ENCODE measurements at places on chromosomes 3 and 15.

- no peak for DNase-seq
Measured at GRCh38 chr15:56459096-56459495, 5.8 kb downstream of the MNS1 start.

GRCh38 chr3:4712109-4712508 lies 219.0 kb downstream of the ITPR1 start:
- no peak for DNase-seq

- DNase-seq = no peak
Measured at GRCh38 chr3:40211579-40211978, 97.9 kb upstream of the EIF1B start.

DNA sequence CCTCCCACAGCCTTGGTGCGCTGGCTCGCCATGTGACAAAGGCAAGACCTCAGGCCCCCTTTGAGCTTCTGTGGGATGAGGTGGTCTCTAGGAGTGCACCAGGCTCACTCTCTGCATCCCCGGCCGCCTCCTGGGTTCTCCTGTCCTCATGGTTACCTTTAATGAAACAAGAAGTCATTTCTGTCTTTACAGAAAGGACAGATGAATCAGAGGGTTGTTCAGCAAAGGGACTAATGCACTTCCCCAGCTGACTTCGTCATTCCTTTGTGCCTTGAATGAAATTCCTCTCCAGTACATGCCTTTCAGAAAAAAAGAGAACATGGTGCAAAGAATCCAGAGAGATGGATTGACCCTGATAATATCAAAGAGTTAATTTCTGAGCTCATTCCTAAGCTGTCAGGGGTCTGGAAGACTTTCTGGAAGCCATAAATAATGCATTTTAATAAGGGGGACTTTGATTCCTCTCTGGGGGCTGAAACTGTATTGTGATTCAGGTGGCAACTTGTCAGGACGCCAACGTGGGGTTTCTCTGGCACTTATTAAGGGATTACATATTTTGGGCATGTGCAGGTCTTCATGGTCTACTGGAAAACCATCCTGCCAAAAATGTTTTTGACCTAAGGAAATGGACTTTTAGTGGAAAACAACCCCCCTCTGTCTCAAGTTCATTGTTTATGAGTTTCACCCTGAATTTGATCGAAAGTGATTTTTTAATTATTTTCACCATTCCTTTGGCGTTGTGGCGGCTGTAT lies 122.7 kb downstream of the FBLN2 start:
- no peak for DNase-seq

DNA sequence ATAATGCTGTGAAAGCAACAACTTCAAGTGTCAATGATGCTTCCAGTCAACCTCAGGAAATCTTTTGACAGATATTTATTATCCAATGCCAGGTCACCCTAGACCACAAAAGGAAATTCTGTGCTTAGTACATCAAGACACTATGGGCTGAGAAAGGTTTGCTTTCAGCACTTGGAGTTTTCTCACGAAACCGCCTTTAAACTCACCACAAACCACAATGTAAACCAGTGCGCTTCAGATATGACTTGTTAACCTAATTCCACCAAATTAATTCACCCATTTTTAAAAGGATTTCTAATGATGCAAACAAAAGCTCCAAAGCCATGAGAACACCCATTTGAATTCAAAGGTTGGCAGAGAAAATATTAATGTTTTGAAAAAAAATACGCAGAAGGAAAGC lies 292.9 kb upstream of the NR2F2 start:
- DNase-seq = no peak

GRCh38 chr3:72099326-72100079 lies 314.6 kb upstream of the PROK2 start:
- no peak for DNase-seq

GRCh38 chr3:62370858-62371719 lies 2.3 kb downstream of the FEZF2 start:
- no peak for DNase-seq

DNA sequence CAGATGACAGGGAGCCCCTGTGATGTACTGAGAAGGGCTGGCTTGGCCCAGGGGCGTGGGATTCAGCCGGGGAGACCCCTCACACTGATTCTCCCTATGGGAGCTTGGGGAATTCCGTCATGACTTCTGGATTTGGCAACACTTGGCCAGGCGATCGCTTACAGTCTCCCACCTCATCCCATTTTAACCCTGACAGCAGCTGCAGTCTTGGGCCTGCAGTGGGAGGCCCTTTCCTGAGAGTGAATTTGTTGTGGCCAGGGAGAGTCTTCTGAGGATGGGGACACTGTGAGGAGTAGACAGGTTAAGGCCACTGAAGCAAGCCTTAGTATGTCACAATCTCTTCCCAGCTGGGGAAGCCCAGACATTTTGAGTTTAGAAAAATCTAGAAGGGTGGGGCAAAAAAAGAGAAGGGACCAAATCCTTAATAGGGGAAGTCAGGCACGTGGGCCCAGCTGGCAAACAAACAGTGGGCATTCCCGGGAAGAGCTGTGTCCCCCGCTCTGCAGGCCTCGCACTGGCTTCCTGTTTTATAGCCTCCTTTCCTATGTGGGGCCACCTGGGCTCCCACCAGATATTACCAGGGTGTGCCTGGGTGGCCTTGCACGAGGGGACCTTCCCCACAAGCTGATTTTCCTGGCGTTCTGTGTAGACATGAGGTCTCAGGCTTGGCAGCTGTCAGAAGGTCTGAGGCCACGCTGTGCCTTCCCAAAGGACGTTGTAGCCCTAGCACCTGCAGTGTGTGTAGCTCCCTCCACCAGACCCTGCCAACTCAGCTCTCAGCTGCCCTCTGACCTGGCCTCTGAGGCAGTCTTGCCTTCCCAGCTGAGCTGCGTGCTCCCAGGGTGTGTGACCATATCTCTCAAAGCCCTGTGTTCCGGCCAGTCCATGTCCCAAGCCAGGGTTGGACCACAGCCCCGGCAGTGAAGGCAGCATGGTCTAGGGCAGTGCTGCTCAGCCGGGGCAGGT lies 64.5 kb downstream of the FEM1B start:
- DNase-seq = no peak

- no peak for DNase-seq
Measured at GRCh38 chr3:53892286-53892637, 603 bp upstream of the SELENOK start.

GRCh38 chr3:187630404-187630803 lies 39.8 kb downstream of the SST start:
- DNase-seq = no peak

GRCh38 chr15:70066447-70066846 lies 31.3 kb downstream of the TLE3 start:
- no peak for DNase-seq

- no peak for DNase-seq
Measured at GRCh38 chr3:5510300-5510699, 322.8 kb downstream of the EDEM1 start.

DNA sequence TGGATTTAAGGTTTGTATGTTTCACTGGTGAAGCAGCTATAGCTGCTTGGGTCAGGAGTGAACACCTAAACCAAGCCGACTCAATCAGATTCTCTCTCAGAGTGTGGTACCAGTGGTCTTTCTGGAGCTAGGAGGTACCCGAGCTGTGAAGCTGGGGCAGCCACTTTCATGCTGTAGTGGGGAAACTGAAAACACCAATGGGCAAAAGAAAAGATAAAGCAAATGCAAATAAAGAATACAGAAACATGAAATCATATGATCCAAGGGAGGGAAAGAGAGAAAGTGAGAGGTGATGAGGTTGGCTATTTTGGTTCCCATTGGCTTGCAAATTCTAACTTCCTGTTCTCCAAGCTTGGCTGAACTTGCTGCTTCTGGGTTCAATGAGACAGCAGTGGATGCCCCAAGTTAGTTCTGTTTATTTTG lies 212.3 kb upstream of the CFAP20DC start:
- DNase-seq = no peak

GRCh38 chr15:92643849-92644815 lies 11.4 kb downstream of the FAM174B start:
- DNase-seq = no peak

DNA sequence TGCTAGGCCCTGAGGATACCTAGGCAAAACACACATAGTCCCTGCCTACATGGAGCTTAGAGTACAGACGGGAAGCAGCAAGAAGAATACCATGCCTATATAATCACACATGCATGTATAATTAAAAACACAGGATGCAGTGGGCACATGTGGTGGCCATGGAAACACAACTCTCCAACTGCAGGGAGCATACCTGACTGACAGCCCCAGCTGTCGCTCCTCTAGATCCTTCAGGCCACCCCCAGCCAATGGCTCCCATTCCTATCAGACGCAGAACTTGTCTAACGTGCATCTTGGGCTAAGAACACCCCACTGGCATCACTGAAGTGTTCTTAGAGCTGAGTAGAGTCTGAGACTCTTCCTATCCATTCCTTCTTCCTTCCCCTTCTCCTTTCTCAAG lies 125.5 kb upstream of the FRMD4B start:
- no peak for DNase-seq

DNA sequence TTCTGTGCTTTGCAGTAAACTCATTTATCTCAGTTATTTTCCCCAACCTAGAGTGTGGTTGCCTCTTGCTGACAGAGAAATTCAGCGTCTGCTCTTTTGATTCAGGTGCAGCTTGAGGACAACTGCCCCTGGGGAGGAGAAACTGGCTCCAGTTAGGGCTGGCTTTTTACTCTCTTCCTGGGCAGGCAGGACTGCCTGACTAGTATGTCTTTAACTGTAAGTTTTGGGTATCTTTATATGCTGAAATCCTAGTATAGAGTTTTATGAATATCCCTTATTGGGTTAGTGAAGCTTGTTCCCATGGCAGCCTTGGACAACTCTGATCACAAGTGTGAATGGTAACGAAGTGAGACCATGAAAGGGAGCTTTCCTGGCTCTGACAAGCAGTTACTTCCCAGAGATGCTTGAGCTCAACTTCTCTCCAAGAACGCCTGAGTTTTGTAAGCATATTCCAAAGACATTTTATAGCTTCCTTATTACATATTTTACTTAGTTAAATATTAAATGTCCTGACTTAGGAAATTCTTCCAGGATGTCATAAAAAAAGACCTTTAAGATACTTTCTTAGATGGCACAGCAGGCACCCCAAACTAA lies 27.1 kb downstream of the CCNB2 start:
- no peak for DNase-seq

GRCh38 chr3:45861043-45861719 lies 19.3 kb upstream of the LZTFL1 start:
- DNase-seq = no peak

DNA sequence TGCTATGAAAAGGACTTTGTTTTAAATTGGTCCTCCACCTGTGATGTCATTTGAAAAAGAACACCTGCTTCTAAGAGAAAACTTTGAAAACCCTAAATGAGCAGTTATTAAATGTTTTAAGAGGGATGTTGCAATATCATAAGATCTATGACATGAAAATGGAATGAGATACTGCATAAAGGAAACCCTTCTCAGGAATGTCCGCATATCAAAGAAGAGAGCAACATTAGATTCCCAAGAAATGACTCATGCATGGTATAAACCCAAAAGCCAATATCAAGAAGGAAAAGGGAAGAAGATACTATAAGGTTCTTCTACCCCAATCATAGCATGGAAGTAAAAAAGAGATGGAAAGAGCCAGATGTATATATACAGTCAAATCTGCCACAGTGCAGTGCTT lies 627.5 kb upstream of the LMCD1 start:
- DNase-seq = no peak

DNA sequence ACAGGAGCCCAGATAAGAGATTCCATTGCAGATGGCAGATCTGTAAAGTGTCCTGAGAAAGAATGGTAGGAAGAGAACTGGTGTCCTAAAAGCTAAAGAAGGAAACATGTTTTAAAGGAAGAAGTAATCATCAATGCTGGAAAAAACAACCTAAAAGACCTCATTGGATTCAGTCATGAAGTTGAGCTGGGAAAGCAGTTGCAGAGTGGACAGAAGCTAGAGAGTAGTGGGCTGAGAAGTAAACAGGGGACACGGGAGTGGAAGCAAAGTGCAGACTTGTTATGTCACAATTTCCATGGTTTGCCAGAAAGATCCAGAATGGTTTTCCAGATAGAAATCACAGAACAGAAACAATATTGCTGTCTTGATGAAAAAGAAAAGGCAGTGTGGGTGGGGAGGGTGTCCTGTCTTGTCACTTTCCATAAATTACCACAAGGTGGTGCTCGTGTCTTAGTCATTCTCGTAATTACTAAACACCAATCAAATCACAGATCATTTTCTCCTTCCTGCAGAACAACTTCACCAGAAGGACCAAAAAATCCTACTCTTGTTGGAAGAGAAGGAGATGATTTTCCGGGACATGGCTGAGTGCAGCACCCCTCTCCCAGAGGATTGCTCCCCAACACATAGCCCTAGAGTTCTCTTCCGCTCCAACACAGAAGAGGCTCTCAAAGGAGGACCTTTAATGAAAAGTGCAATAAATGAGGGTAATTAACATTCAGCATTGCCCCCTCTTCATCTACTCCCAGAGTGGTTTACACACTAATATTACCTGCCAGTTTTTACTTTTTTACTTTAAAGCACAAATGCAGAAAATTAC lies 64.5 kb downstream of the KLHL25 start:
- peak; percentile 69 for DNase-seq

DNA sequence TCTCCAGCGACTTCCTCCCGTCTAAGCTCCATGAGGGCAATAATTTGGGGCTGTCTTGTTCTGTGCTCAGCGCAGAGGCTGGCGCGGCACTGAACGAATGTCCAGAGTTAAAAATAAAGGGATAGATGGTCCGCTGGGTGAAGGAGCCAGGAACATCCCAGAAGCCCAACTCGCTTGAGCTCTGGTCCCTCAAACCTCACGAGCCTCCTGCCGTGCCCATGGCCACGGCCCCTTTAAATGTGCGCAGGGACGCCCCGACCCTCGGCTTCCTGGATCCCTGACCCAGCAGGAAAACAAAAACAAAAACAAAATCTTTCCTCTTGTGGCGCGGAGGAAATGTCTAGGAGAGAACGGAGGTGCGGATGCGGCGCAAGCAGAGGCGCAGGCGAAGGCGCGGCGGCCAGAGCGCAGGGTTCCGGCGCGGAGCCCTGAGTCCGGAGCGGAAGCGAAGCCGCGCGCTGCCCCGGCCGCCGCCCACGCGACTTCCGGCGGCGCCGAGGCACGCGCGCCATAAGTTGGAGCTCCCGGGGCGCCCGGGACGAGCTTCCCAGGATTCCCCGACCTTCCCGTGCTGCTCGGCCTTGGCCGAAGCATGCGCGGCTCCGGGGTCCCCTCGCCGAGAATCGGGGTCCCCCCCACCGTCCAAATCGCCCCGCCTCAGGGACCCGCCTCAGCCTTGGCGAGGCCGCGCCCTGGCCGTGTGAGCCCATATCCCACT lies 52.9 kb upstream of the WNT7A start:
- no peak for DNase-seq

DNA sequence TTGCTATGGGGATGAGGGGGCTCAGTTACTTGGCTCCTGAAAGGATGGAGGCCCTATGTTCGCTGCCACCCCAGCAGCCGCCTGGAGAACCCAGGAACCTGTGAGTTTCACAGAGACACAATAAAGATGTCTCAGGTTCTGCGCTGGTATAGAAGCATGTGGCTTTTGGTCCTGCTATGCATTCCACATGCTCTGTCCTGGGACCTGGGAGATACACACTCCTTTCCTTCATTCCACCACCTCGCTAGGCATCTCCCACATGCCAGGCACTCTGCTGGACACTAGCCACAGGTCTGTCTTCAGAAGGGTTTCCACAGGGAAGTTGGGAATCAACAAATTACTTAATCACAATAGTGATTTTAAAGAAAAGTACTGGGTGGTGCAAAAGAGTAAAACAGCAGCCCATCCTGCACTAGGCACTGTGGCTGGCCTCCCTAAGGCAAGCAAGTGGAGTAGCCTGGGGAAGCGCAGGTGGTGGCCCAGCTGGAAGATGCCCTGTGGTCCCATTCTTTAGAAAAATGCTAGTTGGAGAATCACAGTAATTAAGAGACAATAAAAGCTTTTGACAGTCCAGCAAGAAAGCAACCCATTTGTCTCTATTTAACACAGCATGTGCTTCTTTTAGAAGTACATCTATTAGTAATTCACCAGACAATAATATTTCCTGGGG lies 408.9 kb upstream of the WNT5A start:
- DNase-seq = no peak

GRCh38 chr3:18070231-18070630 lies 327.8 kb upstream of the TBC1D5 start:
- no peak for DNase-seq

Data from globus pallidus (tissue), 1 donor.